ENCODE measurements at places on chromosomes 7 and 10. TPM values are rescaled to one million over a fixed set of nuclear protein-coding genes. Genes with fewer than 3 reads are reported as not detected.

The ADRB1 gene
- 32.8 TPM for total RNA-seq

DNA sequence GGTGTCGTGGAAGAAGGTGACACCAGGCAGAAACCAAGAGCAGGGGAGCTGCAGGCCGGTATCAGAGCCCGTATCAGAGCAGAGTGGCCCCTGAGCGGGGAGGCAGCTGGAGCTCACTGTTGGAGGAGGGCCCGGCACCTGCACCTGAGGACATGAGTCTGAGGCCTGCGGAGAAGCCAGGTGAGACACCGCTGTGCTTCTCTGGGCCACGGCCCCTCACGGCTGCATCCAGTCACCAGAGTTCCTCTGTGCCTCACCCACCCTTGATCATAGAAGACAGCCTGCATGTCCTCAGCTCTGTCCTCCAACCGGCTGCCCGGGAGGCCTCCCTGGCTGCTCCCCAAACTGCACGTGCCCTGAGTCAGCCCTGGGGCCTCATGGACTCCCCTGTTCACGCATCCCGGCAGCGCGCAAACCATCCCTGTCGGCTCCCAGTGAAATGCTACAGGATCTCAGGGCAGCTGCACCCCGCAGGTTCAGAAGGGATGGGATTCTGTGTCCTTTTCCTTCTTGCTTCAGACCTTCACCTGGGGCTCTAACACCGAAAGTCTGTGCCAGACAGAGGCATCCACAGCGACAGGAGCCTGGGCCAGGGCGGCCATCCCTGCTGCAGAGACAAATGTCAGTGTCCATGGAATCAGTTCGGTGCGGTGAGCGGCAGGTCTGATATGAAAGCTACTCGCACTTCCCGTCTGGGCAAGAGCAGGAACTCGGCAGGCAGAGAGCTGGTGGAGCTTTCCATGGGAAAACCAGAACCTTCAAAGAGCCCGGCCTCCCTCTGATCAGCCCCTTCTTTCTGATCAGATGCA is 111.9 kb upstream of the FAM20C start:
- DNase-seq, result no peak

GRCh38 chr10:11178606-11179515 is 161.2 kb downstream of the CELF2 start:
- DNase-seq, result no peak

GRCh38 chr10:98134117-98134430 is 383 bp upstream of the R3HCC1L start:
- no peak for DNase-seq

All from right atrium auricular region (tissue), 2 donors.